ENCODE measurements at places on chromosomes 16 and 17.

GRCh38 chr16:6884002-6884401, 448.6 kb upstream of the RBFOX1 start:
- DNase-seq: peak; percentile 7

- DNase-seq: no peak
Measured at GRCh38 chr17:75277664-75278071, 6.6 kb upstream of the MIF4GD start.

- no peak for DNase-seq
Measured at GRCh38 chr17:50640686-50641351, 6.1 kb downstream of the ABCC3 start.

GRCh38 chr16:88813269-88814143, 1.8 kb upstream of the APRT start:
- no peak for DNase-seq

GRCh38 chr17:49783071-49783715, 5.3 kb upstream of the KAT7 start:
- no peak for DNase-seq

- DNase-seq: no peak
Measured at GRCh38 chr17:51941272-51941671, 217.2 kb downstream of the CA10 start.

GRCh38 chr16:88581033-88581432, 10.8 kb downstream of the ZC3H18 start:
- no peak for DNase-seq

- DNase-seq: no peak
Measured at GRCh38 chr17:42273474-42274252, 2.5 kb downstream of the STAT5B start.

GRCh38 chr16:30473231-30474073, 910 bp downstream of the ITGAL start:
- no peak for DNase-seq

- DNase-seq: no peak
Measured at GRCh38 chr16:66164581-66165247, 201.8 kb upstream of the CDH5 start.

DNA sequence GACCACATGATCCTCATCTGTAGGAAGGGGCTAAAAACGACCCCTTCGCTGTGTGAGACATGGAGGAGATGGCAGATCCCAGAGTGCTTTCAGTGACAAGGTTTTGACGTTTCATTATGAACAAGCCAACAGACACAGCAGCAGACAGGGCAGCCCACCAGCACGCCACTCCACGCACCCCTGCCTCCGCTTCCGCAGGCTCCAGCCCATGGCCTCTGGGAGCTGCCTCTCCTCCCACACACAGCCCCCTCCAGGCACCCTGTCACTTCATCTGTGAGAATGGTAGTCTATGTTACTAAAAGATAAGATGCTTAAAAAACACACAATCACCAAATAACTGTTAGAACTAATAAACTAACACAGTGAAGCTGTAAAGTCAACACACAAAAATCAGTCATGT, 12.3 kb upstream of the ADCY7 start:
- no peak for DNase-seq

DNA sequence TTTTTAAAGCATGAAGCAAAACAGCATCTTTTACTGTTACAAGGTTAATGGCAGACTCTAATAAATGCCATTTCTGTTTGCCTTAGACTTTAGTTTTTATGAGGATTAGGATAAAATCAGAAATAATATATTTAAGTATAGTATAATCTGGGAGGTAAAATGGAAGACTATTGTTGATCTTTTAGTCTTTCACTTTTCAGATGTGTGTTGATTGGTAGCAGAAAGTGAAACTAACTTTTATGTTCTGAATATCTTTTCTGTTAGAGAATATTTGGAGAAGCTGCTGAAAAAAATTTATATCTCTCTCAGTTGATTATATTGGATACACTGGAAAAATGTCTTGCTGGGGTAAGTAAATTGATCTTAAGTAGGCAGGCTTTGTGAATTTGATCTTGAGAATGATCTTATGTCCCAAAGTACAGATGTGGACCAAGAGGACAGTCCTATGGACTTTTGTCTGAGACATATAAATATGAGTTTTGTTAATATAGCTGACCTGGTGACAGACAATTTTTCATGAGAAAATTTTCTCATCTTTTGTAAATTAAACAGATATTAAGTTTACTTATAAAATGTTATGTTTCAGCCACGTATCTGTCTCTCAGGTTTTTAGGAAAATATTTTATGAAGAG, 64.1 kb downstream of the NF1 start:
- no peak for DNase-seq

- no peak for DNase-seq
Measured at GRCh38 chr16:11224894-11225676, 30.9 kb downstream of the SOCS1 start.

- DNase-seq: no peak
Measured at GRCh38 chr17:66987059-66987616, 22.6 kb downstream of the CACNG4 start.

- DNase-seq: no peak
Measured at GRCh38 chr16:70759666-70760065, 41.3 kb downstream of the VAC14 start.

DNA sequence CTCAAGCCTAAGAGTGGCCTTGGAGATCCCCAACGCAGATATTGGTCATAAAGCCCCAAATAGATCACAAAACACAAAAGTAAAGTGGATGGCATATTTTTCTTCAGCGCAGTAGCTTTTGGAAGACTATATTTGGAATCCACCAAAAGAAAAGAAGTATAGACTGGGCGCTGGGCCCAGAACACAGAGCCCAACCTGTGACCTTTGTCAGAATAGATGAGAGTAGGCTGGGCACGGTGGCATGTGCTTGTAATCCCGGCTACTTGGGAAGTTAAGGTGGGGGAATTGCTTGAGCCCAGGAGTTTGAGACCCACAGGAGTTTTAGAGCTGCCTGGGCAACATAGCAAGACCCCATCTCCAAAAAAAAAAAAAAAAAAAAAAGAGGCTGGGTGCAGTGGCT, 14.6 kb downstream of the SCIMP start:
- no peak for DNase-seq

DNA sequence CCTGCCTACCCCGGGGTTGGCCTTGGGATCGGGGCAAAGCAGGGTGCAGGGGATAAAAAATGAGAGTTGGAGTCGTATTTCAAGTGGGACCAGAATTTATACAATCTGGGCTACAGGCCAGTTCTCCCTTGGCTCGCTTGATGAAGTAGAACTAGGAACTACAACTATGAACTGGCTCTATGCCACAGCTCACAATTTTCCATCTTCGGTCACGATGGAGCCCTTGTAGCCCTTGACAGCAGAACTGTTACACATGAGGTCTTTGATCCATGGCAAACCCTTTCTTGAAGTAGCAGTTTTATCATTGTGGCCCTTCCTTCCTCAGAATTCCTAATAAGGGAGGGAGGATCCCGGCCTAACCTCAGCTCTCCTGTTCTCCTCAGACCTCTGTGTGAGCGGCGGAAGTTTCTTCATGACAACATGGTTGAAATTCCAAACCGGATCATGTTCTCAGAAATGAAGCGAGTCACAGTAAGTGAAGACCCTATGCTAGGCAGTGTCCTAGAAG, 17.1 kb downstream of the LIG3 start:
- no peak for DNase-seq

DNA sequence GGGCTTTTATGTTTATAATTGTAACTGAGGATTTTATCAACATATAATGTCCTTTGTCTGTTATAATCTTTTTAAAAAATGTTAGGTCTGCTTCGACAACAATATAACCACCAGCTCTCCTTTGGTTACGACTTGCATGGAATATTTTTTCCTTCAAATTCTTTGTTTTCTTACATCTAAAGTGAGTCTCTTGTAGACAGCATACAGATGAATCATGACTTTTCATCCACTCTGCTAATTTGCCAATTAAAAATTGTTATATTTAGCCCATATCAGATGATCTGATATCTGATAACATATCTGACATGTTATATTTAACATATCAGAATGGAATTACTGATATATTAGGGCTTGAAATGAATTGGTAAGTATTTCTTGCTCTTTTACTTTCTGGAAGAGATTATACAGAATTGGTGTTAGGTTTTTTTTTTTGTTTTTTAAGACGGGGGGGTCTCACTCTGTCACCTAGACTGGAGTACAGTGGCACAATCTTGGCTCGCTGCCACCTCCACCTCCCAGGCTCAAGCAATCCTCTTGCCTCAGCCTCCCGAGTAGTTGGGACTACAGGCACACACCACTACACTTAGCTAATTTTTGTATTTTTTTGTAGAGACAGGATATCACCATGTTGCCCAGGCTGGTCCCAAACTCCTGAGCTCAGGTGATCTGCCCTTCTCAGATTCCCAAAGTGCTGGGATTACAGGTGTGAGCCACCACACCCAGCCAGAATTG, 27.5 kb downstream of the TBX21 start:
- DNase-seq: no peak

- no peak for DNase-seq
Measured at GRCh38 chr17:45388604-45389325, 43.9 kb downstream of the ARHGAP27 start.

DNA sequence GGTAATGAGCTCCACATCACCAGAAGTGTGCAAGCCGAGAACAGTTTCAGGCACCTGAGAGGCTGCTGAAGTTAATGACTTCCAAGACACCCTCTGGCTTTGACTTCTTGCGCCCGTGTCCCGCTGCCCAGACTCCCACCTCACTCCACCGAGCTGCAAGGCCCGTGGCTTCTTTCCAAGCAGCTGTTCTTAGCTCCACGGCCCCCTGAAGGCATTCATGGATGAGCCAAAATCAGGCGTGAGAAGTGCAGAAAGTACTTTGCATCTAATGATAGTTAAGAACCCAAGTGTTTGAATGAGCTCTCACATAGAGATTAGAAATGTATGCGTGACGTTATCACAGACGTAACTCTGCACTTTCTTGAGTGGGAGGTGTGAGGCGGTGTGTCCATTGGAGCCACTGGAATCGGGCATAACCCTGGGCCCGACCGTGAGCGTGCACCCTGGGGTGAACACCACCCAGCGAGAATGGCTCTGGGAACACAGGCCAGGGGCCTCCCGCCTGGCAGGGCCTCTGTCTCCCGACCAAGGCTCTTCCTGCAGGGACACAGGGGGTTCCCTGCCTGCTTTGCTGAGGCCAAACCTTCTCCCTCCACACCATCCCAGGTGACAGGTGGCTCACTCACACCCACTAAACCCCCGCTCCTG, 11.0 kb downstream of the NPTX1 start:
- no peak for DNase-seq

GRCh38 chr17:680529-680928, 34.1 kb downstream of the VPS53 start:
- DNase-seq: no peak

DNA sequence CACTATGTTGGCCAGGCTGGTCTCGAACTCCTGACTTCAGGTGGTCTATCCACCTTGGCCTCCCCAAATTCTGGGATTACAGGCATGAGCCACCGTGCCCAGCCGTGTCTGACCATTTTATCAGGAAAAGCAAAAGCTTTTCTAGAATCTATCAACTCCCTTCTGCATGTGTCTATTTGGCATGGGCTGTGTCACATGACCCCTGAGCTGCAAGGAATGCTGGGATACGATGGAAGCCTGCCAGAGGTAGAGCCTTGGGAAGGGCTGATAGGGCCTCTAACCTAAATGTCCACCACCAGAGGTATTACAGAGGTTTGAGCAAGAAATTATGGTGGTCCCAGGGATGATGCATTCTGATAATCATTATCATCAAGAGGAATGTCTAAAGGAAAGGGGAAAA, 616.2 kb downstream of the WWOX start:
- no peak for DNase-seq

DNA sequence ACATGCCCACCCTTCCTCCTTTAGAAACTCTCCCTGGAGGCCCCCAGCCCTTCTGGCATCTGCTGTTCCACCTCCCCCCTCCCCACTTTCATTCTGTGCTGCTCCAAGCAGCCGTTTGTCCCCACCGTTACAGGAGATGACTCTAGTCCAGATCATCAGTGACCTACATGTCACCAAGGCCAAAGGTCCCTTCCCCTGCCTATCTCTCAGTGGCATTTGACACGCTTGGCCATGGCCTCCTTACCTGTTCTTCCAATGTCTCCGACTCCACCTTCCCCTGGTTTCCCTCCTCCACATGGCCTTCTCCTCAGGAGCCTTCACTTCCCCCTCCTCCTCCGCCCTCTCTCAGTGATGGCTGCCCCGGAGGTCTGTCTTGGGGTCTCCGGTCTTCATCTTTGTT, 9.4 kb downstream of the TMEM92 start:
- no peak for DNase-seq

DNA sequence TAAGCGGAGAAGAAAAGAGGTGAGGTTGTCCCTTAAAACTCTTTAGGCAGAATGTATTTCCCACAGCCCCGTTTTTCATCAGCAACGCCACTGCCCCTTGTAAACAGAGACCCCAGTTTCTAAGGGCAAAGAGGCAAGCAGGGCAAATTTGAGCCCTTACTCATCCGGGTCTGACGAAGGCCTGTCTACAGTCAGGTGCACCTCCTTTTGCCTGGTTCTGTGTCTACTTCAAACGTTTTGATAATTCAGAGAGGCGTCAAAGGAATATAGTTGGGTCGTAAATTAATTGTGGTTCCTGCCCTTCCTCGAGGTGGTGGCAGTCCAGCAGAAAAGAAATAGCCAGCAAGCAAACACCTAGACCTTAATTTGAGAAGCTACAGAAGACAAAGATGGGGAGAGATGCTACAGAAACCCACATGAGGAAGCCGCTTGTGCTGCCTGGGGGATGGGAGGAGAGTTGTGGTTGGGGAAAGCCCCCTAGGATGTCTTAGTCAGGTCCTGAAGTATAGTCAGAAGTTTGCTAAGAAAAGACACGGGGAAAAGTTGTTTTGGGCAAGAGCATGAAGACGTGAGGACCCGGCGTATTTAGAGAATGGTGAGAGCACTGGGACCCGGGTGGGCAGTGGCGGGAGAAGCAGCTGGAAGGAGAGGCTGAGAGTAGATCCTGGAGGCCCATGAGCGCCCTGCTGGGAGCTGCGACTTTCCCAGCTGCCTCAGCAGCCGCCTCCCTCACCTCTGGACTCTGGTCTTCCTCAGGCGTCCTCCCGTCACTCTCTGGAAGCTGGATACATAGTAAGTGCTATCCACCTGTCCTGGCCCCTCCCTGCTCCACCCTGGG, 2.4 kb downstream of the FBRS start:
- no peak for DNase-seq

- no peak for DNase-seq
Measured at GRCh38 chr16:24667244-24667764, 62.1 kb upstream of the TNRC6A start.

GRCh38 chr16:17368951-17369350, 101.8 kb downstream of the XYLT1 start:
- DNase-seq: no peak

- no peak for DNase-seq
Measured at GRCh38 chr17:28858801-28859355, 4.1 kb downstream of the ERAL1 start.
